ENCODE measurements at places on chromosomes 7 and 10.

- DNase-seq = no peak
Measured at GRCh38 chr10:97805096-97805884, 33.5 kb upstream of the SFRP5 start.

DNA sequence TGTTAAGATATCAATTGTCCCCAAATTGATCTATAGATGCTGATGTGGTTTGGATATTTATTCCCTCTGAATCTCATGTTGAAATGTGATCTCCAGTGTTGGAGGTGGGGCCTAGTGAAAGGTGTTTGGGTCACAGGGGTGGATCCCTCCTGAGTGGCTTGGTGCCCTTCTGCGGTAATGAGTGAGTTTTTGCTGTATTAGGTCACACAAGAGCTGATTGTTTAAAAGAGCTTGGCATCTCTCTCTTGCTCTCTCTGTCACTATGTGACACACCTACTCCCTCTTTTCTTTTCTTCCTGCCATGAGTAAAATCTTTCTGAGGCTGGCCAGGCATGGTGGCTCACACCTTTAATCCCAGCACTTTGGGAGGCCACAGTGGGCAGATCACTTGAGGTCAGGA is 98.2 kb upstream of the KAT6B start:
- no peak for DNase-seq

DNA sequence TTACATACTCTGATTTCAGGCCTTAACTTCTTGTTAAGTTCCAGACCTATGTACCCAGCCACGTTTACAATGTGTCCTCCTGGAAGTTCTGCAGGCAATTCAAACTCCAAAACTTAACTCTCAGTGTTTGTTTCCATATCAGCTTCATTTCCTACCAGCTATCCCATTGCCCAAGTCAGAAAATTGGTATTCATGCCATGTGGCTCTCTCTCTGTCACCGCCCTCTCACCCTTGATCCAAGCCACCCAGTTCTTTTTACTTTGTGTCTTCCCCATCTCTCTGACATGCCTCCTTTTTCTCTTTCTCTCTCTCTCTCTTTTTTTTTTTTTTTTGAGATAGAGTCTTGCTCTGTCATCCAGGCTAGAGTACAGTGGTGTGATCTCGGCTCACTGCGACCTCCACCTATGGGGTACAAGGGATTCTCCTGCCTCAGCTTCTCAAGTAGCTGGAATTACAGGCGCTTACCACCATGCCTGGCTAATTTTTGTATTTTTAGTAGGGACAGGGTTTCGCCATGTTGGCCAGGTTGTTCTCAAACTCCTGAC is 33.9 kb downstream of the ARL4A start:
- no peak for DNase-seq

GRCh38 chr10:93106631-93107072 is 33.0 kb downstream of the CYP26A1 start:
- DNase-seq = no peak

GRCh38 chr10:30986053-30986555 is 45.6 kb downstream of the ZNF438 start:
- DNase-seq = no peak

GRCh38 chr10:63866075-63866746 is 345.0 kb downstream of the REEP3 start:
- DNase-seq = peak; percentile 31

DNA sequence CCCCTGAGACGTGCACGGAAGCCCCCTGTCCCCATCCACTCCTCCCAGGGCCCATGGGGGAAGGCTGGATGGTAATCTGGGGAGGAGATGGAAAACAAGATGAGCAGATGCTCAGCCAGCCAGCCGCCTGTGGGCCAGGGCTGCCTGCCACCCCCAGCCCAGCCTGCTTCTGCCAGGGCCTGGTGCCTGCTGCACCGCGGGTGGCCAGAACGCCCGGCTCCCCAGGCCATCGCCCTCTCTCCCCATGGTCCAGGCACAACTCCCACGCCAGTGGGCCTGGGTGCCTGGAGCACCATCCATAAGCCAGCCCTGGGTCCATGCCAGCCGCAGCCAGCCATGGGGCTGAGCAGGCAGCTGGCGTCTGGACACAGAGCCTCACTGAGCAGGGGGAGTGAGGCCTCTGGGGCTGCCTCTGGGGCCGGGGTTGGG is 57.2 kb upstream of the ELN start:
- no peak for DNase-seq

DNA sequence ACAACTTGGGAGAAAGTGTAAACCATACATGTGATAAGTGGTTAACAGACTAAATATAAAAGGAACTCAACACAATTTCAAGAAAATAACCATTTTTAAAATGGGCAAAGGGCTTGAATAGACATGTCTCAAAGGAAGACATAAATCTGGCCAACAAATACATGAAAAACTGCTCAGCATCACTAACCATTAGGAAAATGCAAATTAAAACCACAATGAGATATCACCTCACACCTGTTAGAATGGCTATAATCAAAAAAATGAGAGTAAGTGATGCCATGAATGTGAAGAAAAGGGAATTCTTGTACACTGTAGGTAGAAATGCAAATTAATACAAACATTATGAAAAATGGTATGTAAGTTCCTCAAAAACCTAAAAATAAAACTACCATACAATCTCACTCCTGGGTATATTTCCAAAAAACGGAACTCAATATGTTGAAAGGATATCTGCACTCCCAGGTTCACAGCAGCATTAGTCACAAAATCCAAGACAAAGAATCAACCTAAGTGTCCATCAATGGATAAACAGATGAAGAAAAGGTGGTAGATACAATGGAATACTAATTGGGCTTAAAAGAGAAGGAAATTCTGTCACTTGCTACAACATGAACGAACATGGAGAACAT is 5.6 kb downstream of the SNX13 start:
- no peak for DNase-seq

DNA sequence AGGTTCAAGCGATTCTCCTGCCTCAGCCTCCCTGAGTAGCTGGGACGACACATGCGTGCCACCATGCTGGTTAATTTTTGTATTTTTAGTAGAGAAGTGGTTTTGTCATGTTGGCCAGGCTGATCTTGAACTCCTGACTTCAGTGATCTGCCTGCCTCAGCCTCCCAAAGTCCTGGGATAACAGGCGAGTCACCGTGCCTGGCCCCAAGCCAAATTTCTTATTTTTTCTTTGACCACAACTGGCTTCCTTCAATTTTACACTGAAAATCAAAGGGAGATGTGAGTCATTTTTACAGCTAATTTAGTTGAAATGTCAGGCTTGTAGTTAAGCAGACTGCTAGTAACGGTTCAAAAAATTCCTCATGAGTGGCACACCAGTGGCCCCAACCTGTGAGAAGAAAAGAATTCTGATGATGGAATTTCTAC is 7.8 kb downstream of the RNF216 start:
- DNase-seq = no peak

DNA sequence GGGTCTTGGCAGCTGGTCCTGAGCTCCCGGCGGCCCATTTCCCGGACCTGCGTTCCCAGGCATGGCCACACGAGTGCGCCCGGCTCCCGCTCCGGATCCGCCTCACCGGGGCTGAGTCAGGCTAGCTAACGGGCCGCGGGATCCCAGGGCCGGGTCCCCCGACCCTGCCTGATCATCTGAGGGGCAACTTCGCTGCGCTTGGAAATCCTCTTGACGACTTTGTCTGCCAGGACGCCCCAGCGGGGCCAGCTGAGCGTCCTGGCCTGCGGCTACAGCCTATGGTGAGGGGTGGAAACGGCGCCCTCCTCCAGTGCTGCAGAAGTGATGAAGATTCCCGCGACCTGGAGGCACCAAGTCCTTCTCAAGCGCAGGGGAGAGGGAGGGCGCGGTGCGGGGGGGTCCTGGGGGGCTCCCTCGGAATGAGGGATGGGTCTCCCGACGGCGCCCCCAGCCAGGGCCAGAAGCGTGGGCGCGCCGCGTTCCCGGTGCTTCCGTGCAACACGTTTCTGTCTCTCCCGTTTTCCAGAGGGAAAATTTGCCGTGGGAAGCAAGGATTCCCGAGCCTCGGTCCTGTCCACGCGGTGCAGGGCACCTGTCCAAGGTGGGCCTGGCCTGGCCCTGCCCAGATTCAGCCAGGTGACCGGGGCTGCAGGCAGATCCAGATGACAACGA is 212.4 kb downstream of the CCSER2 start:
- peak; percentile 54 for DNase-seq

GRCh38 chr10:29710128-29710527 is 75.4 kb upstream of the SVIL start:
- no peak for DNase-seq

GRCh38 chr7:28955356-28955717 is 2.8 kb downstream of the TRIL start:
- no peak for DNase-seq

DNA sequence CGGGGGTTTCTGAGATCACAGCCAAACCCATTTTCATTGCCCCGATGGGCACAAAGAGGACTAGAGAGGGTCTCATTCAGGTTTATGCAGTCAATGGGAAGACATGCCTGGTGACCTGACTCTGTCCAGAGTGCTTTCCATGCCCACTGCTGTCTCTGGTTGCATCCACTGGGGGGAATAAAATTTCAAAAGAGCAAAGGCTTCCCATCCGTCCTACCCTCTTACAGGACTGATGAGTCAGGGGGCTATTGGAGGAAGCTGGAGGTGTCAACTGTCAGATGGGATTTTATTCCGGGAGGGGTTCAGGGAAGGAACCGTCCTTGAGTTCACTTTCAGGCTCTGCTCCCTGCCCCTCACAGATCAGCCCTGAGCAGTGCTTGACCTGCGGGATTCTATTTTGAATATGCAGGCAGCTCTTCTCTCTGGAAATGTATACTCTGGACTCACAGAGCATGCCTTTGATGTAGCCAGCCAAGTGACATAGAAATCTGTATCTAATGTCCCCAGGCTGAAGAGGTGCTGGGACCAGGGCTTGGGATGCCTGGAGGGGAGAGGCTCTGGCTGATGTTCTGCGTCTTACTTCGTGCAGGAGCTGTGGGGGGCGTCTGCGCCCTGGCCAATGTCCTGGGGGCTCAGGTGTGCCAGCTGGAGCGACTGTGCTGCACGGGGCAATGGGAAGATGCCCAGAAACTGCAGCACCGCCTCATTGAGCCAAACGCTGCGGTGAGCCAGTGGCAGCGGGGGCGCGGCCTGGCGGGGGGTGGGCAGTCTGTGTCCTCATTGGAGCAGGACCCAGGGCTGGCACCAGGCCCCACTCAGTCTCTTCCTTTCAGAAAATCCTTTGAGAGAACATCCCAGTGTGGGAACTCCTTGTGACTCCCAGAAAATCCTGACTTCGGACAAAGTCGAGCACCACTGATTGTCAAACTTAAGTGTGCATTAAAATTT is 12.0 kb downstream of the C10orf62 start:
- DNase-seq = no peak

- no peak for DNase-seq
Measured at GRCh38 chr7:79507131-79507530, 53.7 kb upstream of the MAGI2 start.

DNA sequence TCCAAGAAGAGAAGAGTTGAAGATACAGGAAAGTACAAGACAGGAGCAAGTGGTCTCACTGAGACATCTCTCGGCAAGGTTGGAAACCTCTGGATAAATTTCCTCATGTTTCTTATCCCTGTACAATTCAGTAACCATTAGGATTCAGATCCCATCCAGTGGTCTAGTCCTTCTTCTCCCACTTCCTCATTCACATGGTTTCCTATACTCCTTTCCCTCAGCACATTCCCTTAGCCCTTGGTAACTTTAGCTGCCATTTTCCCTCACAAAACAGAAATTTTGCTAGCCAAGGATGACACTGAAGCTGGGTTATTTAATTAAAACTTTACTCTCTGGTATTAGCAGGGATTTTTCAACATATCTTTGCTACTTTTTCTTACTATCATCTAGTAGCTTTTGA is 82.6 kb downstream of the CPED1 start:
- no peak for DNase-seq

DNA sequence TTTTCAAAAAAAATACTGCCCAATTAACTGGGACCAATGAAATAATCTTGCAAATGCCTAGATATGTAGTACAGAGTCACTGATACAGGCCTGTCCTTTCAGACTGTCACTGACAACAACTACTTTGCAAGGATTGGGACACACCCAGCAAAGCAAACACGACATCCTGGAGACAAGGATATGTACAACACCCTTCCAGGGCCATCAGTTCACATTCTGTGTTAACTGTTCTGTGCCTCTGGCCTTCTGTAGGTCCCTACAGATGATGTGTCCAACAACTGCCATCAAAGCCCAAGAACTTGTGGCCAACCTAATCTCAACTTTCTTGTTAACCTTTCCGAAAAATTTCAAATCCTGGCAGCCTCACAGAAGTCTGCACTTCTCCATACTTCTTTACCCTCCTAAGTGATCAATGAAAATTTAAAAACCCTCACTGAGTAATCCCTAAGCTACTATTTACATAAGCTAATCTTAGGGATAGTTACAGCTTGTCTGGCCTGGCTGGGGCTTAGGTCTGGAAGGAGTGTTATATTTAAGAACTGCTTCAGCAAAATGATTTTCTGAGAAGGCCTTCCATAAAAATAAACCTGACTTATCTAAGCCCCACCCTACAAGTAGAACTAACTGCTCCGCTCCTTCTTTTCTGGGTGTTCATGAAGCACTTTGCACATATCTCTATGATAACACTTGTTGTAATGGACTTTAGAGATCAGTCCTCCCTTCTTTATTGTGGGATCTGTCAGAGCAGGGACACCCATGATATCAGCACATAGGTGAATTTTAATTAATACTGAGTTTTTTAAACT is 21.0 kb downstream of the COBL start:
- DNase-seq = no peak

DNA sequence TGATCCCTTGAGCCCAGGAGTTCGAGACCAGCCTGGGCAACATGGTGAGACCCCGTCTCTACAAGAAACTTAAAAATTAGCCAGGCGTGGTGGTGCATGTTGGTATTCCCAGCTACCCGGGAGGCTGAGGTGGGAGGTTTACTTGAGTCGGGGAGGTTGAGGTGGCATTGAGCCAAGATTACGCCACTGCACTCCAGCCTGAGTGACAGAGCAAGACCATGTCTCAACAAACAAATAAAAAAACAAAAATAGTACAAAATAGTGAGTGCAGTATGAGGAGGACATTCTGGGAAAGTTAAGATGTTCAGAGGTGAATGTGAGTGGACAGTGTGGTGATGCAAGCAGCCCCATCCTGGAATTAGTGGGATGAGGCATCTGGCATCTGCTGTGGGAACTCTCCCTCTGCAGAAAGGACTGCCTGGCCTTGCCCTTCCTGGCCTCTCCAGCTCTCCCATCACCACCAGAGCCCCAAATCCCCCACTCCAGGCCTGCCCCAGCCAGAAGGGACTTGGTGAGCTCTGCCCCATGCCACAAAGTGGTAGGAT is 96.6 kb upstream of the PARD3 start:
- no peak for DNase-seq

Measured in naive thymus-derived CD8-positive, alpha-beta T cell (primary cell).